ENCODE measurements at places on chromosomes 13 and 19.

- peak; percentile 9 for DNase-seq
These were observed 128.7 kb downstream of the UGGT2 start for GRCh38 chr13:95924389-95924994.

- DNase-seq: no peak
These were observed 58.1 kb upstream of the SIAH3 start for GRCh38 chr13:45909673-45910072.

- DNase-seq: no peak
These were observed 35.6 kb downstream of the C13orf46 start for GRCh38 chr13:113938246-113938645.

DNA sequence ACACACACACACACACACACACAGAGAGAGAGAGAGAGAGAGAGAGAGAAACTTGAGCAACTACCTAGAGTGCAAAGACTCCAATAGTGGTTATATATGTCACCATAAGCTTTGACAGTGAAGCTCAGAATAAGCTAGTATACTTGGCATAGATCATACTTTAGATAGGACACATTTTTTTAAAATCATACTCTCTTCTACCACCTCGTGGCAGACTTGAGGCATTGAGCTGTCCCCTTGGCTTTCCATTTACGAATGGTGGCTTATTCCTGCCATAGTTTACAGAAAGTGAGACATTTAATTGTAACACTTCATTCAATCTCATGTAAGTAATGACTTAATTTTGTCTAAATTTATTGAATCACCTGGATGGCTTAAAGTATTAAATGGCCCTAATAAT is 108.2 kb downstream of the EDNRB start:
- no peak for DNase-seq

GRCh38 chr13:60150538-60150937 is 13.2 kb downstream of the DIAPH3 start:
- no peak for DNase-seq

GRCh38 chr19:7597689-7598088 is 2.0 kb downstream of the CAMSAP3 start:
- DNase-seq: no peak
